ENCODE measurements at places on chromosomes 7 and 10.

DNA sequence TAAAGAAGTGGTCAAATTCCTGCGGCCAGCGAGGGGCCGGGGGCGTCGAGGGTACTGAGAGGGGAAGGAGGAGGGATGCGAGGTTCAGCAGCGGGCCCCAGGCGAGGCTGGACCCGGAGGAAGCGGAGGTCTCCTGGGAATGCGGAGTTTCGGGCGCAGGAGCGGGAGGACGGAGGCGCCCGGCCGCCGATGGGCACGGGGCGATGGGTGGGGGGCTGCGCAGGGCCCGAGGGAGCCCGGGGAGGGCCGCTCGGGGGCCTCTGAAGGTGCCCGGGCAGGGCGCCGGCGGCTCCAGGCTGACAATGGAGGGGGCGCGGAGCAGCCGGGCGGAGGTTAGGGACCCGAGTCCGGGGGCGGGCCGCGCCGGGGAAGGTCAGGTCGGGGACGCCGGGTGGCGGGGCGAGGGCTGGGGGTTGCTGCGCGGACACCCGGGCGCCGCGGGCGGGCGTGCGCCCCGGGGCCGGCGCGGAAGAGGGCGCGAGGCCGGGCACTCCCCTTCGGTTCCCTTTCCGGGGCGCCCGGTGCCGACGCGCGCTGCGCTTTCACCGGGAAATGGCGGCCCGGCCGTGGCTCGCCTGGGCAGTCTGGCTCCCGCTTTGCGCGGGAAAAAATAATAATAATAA, 683 bp downstream of the MACROH2A2 start:
- DNase-seq: no peak

- no peak for DNase-seq
Observed at GRCh38 chr10:4196771-4197390, 411.9 kb upstream of the KLF6 start.

- DNase-seq: no peak
Observed at GRCh38 chr10:55311848-55312635, 511.0 kb upstream of the PCDH15 start.

- no peak for DNase-seq
Observed at GRCh38 chr10:23293145-23293724, 51.4 kb downstream of the C10orf67 start.

DNA sequence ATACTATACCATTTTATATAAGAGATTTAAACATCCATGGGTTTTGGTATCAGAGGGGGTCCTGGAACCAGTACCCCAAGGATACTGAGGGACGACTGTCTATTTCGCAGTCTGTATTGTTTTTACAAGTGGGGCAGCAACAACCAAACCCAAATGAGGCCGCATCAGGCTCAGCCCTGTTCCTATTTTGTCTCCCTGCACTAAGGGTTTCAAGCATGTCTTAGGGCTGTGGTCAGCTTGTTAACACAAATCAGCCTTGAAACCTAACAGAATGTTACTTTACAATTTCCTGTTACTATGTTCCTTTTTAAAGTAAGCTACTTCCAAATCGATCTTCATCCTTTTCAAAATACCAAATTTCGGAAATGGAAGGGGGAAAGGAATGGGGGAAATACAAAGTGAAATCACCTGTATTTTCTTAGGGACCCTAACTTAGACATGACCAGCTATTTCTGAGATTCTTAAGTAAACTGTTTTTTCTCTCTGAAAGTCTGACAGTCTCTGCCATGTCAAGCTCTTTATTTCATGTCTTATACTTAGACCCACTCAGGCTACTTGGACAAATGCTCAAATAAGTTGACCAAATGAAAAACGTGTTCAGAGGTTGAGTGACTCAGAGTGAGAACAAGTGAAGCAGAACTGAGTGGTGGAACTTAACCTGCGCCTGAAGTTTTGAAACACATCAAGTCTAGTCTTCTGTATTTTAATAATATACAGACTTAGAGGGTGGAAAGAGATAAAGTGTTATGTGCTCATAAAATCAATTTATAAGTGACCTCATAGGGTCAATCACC, 75.8 kb downstream of the C1GALT1 start:
- no peak for DNase-seq

GRCh38 chr10:93417266-93417665, 64.9 kb downstream of the MYOF start:
- DNase-seq: no peak

DNA sequence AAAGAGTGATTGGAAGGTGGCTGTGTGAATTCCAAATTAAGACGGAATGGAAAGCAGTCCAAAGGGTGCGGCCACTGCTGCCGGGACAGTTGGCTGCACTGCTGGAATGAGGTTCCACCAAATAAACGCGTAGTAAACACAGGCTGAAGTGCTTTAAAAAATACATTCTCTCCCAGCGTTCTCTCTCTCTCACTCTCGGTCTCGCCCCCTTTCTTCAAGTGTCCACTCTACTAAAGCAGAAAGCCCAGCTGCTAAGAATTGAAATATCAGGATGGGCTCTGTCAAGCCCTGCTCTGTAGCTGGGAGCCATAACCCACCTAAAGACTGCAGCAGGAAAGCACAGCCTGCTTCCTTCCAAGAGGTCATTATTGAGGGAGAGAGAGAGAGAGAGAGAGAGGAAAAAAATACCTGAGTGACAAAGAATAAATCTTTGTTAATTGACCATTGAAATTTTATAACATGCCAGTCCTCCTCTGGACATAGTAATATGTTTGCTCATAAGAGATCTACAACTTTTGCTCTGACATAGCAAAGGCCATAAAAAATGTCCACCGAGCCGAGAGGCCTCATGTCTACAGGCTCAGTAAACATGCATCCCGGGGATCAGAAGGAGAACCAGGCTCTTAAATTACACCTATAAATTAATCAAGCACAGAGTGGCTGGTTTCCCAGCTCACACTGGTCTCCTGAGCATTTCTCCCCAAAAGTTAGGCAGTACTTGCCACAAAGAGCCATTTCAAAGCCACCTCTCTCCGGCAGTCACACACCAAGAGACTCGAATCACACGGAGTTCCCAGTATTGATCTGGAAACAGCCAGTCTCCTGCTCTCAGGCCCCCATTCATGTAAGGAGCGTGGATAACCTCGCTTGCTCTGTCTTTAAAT, 72.8 kb downstream of the FGFR2 start:
- DNase-seq: no peak

DNA sequence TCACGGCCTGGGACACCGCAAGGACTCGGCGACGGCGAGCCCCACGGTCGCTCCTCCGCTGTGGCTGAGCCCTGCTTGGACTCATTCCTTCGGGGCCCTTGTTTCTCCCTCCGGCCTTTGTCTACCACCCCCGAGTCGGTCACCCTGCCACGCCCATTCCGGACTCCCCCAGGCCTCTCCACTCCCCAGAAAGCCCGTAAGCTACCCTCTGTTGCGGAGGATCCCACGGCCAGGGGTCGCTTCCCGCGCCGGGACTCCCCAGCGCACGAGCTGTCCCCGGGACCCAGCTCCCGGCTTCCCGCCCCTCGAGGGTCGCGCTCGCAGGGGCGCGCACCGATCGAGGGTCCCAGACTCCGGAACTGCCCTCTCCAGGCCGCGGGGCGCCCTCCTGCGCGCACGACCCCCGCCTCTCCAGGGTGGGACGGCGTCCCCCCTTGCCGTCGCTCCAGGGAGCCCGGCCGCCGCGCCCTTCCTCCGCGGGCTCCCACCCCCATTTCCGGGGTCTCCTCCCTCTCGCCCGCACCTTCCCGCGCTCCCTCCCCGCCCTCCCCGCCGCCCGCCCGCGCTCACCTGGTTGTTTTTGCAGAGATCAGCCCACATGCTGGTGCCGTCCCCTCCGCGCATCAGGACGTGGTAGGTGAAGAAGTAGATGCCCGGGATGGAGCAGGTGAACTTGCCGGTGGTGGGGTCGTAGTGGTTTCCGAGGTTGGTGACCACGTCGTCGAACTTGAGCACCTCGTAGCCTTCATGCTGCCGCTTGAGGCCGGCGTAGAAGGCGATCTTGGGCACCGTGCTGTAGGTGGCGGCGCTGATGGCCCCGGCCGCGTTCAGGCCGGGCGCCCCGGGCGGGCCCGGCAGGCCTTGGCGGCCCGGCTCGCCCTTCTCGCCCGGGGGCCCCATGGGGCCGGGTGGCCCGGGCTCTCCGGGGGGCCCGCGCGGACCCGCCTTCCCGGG, 1.5 kb downstream of the C1QL3 start:
- no peak for DNase-seq

GRCh38 chr10:44010873-44011602, 362.4 kb upstream of the ZNF32 start:
- no peak for DNase-seq

- no peak for DNase-seq
Observed at GRCh38 chr10:34682580-34682979, 132.5 kb downstream of the PARD3 start.

DNA sequence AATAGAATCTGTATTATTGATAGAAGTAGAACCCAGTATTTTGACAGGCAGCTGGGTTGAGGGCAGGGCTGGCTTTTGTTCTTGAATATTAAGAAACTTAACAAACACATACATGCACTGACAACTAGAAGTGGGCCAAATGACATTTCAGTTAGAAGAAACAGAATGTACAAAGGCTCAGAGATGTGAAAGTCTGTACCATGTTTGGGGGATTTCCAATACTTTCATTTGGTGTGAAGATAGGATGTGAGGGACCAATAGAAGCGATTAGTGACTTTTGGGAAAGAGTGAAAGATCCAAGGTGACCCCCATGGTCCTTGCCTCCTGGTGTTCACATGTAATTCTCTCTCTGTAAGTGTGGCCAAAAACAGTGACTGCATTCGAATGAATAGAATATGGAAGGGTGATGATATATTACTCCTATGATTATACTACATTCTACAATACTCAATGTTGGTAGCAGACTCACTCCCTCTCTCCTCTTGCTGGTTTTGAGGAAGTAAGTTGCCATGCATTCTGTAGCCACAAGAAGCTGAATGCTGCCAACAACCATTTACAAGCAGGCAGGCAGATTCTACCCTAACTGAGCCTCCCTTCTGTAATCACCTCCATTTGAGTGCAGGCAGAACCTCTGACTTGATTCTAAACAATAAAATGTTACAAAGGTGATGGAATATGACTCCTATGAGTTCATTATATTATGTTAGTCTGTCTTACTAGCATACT, 151.4 kb downstream of the TMEM168 start:
- no peak for DNase-seq

DNA sequence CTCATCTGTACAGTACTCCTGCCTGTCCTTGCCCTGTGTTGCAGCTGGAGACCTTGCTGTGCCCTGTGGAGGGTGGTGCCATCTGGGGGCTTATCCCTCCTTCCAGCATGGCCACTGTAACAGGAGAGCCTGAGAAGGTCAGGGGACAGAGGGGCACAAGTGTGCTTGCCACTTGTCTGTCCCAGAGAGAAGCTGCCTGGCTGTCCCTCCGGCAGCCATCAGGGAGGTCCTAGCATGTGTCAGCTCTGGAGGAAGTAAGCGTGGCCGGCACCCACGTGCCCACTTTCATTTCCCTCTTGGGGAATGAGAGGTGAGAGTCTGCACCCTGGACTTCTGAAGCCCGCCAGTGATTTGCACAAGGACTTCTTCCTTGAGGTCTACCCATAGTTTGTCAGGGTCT, 97.0 kb upstream of the PPIF start:
- DNase-seq: no peak

DNA sequence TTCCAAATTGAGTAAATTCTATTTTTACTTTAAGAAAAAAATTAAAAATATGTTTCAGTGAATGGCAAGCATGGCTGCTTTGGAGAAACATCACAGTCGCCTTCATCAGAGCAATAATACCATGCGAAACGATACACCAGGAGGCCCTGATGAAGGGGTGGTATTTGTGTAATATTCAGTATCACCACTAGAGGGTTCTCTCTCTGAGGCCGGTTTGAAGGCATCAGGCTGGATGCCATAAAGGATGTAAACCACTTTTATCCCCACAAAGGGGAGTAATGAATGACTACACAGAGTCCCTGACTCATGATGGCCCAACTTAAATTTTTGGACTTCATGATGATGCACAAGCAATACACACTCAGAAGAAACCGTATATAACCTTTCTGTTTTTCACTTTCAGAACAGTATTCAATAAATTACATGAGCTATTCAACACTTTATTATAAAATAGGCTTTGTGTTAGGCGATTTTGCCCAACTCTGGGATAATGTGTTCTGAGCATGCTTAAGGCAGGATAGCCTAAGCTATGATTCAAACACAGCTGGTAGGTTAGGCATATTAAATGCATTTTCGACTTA, 95.5 kb downstream of the PPP1R17 start:
- DNase-seq: no peak

DNA sequence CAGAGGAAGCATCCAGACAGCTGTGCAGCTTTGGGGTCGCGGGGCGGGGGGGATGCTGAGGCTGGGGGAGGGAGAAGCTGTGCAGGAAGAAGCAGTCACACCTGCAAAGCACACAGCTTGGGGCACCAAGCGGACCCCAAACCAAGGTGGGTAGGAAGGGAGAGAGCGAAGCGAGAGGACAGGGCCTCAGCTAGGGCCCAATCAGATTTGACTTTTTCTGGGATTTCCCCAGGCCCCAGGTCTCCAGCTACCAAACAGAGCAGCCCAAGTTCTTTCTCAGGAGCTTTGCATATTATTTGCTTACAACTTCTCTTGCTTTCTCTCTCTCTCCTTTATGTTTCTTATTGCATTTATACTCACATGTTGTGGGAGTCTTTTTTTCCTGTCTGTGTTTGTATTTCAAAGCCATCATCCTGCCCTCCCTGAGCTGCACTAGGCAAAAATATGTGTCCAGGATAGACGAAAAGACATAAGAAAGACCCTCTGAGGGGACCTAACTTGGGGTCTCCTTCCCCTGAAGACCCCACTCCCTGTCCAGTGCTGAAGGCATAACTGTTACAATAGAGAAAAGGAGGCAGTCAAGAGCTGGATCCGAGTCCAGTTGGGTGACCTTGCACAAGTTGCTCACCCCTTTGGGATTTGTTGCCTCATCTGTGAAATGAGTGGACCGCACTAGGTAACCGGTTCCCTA, 50.6 kb upstream of the SMNDC1 start:
- DNase-seq: no peak

DNA sequence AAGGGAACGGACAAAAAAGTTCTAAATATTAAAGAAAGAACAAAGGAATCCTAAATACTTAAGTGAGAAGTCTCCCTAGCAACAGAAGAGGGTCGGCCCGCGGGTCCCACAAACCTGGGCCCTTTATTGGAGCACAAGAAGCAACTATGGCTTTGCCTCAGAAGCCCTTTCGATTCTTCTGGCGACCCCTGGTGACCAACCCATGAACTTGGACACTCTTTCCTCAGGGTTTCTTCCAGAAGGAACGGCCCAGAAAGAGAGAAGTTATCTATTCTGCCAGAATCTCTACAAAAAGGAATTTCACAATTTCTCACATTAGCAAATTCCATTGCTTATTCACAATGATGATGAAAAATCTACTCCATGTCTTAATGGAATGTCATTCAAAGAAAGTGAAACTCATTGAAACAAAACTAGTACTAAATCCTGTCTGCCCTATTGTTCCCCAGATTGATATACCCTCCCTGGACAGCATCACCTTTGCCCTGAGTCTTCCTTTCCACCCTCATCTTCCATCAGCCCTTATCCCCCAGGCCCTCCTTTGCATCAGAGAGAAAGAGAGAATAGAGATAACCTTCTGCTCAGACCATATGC, 43.7 kb downstream of the CPVL start:
- DNase-seq: peak; percentile 2
